CD4-positive, alpha-beta T cell treated with Interleukin-17A for 4 hours (primary cell): ENCODE measurements at places on chromosomes 2 and 18.

DNA sequence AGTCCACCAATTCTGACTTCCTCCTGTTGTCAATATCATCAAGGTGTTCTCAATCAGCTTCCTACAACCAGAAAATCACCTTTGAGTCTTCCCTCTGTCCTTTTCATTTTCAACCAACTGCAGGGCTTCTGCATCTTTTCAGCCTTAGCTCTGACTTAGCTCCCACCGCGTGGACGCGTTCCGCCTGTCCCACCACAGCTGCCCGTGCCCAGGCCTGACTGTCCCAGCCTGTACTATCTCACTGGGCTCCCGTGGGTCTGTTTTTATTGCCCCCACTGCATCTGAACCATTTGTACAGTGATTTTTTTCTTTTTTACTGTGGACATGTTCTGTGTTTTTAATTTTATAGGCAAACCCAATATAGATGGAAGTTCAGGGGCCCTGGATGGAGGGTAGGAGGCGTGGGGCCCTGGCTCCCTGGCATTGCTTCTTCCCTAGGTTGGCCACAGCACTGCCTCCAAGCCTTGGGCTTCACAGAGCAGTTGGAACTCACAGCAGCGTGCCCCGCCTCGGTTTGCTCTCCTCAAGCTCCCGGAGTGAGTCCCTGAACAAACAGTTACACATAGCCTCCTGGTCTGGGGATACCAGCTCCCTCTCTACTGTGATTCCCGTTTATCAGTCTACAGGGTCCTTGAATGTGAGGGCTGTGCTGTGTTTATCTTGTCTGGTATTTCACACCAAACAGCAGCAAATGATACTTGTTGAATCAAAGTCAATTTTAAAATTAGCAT lies 280.6 kb upstream of the PXDN start:
- DNase-seq, result no peak

DNA sequence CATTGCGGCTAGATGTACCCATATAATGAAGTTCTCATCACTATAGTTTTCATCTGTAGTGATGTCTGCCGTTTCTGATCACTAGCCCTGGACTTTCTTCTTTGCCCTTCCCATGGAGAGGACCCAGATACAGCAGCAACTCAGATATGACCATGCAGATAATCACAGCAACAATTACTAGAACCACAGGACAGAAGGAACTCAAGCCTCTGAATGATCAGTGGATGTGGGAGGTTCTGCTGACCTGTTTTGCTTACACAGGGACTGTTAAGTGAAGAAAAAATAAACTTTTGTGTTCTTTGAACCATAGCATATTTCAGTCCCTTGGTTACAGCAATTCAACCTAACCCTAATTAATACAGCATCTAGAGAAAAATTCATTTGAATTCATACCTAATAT lies 62.7 kb downstream of the ACVR1 start:
- no peak for DNase-seq

GRCh38 chr18:12306752-12307700 lies 1.0 kb upstream of the TUBB6 start:
- no peak for DNase-seq

DNA sequence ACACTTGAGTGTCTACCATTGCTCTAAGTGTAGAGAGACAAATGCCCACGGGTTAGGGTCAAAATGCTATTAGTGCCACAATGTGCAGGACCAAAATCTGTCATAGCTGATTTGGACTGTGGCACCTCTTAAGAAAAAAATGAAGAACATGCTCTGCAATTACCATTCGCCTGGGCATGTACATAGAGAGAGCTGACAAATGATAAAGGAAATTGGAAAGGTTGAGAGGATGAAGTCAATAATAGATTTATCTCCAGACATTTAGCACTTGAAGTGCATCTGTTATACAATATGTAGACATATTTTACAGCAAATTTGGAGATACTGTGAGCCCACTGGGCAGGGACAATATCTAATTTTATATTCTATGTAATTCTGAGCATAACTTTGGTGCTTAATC lies 804.4 kb downstream of the SATB2 start:
- DNase-seq, result no peak

GRCh38 chr18:11884396-11885030 lies 23.6 kb downstream of the MPPE1 start:
- no peak for DNase-seq

GRCh38 chr2:64141674-64142405 lies 2.4 kb downstream of the PELI1 start:
- DNase-seq, result no peak

DNA sequence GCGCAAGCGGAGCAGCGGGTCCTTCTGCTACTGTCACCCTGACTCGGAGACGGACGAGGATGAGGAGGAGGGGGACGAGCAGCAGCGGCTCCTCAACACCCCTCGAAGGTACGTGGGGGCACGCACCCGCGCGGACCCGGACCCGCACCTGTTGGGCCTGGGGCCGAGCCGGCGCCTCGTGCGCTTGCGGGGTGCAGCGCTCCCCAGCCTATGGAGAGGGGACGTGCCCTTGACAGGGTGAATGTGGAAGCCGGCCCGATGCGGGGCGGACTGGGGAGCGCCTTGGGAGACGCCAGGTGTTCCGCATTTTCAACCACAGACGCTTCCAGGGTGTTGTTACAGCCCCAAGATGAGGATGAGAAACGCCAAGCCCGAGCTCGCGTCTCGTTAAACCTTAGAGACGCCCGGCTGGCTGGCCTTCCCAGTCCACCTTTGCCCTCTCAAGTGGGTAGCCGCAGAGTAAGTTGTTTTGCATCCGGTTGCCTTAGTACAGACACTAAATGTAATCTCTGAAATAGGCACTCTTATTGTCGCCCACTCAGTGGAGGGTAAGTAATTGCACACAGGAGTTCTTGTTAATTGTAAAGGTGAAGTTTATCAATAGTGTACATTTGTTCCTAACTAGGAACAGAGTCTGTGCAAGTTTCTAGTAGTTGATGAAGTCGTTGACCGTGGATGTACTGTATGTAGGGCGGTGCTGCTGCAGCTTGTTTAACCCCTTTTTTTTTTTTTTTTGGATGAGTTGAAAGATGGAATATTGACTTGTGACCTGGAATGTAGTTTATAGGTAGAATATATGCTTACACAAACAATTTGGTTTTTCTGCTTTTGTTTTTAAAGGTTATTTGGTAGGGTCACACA lies 815 bp downstream of the GMCL1 start:
- DNase-seq, result peak; percentile 44
